Lung microvascular endothelial cell (primary cell): ENCODE measurements at places on chromosomes 1 and 21. TPM values are rescaled to one million over a fixed set of nuclear protein-coding genes. Genes with fewer than 3 reads are reported as not detected.

The TRIM46 gene
- 1.2 and 2.4 TPM in 2 replicates for total RNA-seq

The DMBX1 gene
- total RNA-seq = not detected in 2 replicates

The TP73 gene
- total RNA-seq = under 0.01 TPM in 1 of 2 replicates, not detected in the other

The TSSK3 gene
- not detected in 2 replicates for total RNA-seq

The AMY1A gene
- total RNA-seq = not detected in 2 replicates

The KPRP gene
- total RNA-seq = not detected in 2 replicates

The MYOM3 gene
- under 0.01 TPM in 1 of 2 replicates, not detected in the other for total RNA-seq

The FMO5 gene
- total RNA-seq = 1.1 and 2.6 TPM in 2 replicates

The CFAP74 gene
- total RNA-seq = not detected in 2 replicates

The FCGR3A gene
- not detected in 2 replicates for total RNA-seq

The IGSF9 gene
- under 0.01 TPM in 1 of 2 replicates, not detected in the other for total RNA-seq
